ENCODE measurements at places on chromosomes 11 and 22.

DNA sequence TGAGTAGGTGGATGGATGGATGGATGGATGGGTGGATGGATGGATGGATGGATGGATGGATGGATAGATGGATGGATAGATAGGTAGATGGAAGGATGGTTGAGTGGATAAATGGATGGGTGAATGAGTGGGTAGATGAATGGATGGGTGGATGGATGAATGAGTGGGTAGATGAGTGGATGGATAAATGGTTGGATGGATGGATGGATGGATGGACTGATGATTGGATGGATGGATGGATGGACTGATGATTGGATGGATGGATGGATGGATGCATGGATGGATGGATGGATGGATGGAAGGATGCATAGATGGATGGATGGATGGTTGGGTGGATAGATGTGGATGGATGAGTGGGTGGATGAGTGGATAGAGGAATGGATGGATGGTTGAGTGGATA lies 13.2 kb upstream of the SYT8 start:
- DNase-seq: no peak

DNA sequence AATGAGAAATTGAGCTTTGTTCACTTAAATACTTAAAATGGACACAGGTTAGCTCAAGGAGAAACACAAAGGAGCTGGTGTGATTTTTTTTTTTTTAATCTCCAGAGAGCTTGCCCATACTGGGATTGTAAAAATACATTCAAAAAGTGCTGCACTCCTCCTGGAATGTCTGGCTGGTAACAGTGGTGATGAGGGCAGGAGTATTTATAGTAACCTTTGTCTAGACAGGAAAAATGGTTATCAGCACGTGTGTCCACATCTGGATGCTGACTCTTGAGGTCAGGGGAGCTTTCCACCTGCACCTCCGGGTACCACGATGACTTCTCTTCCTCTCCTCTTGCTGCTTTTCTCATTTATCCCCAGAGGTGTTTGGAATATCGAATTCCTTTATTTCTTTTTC lies 30.1 kb downstream of the EXT2 start:
- no peak for DNase-seq

DNA sequence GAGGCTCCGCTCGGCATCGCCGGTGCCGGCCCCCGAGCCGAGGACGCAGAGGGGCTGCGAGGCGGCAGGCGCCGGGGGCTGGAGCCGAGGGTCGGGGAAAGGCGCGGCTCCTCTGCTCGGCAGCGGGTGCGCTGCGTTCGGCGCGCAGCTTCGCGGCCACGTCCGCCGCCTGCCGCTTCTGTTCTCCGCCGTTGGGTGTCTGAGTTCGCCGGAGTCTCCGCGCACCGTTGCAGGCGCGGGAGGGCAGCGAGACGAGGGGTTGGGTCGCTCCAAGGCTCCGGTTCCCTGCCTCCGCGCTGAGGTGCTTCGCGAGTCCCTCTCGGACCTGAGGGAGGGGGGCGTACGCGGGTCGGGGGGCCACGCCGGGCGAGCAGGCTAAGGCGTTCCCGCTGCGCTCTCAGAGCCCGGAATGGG lies 347 bp downstream of the MN1 start:
- DNase-seq: no peak

DNA sequence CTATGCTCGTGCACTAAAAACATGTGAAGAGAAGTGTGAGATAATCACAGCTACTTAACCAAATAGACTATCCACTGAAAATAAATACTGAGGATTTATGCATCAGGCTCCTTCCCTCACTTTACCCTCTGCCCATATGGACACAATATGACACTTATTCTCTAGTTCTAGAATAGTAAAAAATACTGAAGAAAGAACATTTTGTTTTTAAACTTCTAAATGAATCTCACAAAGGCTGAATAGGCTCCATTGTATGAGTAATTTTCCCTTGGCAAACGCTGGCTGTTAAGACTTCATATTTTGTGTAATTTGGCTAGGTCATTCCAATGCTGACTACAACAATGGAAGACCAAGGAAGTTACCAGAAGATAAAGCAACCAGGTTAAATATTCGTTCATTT lies 9.9 kb downstream of the HPS5 start:
- no peak for DNase-seq

- no peak for DNase-seq
Measured at GRCh38 chr11:36149538-36150242, 139.5 kb downstream of the COMMD9 start.

GRCh38 chr11:36402568-36403170 lies 106.6 kb downstream of the PRR5L start:
- no peak for DNase-seq

- DNase-seq: no peak
Measured at GRCh38 chr11:121802542-121802941, 313.5 kb downstream of the BLID start.

GRCh38 chr22:38843657-38844314 lies at the start of gene NPTXR:
TSS of gene NPTXR (minus strand) at chr22:38844028.
- no peak for DNase-seq

DNA sequence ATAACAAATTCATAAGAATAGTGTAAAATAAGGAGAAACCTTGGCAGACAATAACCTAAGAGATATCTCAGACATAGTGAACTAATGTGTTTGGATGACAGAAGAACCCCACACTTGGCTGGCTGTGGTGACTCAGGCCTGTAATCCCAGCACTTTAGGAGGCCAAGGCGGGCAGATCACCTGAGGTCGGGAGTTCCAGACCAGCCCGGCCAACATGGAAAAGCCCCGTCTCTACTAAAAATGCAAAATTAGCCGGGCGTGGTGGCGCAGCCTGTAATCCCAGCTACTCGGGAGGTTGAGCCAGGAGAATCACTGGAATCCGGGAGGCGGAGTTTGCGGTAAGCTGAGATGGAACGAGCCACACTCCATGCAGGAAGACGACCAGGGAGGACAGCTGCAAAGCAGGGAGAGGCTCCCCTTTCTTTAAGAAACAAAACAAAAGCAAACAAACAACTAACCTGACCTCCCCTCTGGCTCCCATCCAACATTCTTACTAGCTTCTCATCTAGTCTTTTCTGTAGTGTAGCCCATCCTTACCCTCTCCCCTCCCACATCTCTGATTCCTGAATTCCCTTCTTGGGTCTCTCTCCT lies 84.2 kb downstream of the ZNF280B start:
- no peak for DNase-seq

DNA sequence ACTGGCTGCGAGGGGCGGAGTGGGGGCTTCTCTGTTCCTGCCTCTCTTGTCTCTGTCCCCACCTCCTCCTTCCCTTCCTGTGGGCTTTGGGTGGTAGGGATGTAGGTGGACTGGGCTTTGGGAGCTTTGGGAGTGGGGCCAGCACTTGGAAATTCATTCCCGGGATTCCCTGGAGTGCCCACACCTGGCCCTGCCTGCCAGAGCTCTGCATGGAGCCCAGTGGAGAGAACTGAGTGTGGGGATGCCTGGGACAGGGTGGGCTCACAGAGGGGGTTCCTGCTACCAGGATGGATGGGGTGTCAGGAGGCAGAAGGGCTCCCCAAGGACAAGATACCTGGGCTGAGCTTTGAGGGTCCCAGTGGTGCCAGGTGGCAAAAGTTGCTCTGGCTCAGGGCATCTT lies 22.3 kb downstream of the CSF2RB start:
- DNase-seq: no peak

DNA sequence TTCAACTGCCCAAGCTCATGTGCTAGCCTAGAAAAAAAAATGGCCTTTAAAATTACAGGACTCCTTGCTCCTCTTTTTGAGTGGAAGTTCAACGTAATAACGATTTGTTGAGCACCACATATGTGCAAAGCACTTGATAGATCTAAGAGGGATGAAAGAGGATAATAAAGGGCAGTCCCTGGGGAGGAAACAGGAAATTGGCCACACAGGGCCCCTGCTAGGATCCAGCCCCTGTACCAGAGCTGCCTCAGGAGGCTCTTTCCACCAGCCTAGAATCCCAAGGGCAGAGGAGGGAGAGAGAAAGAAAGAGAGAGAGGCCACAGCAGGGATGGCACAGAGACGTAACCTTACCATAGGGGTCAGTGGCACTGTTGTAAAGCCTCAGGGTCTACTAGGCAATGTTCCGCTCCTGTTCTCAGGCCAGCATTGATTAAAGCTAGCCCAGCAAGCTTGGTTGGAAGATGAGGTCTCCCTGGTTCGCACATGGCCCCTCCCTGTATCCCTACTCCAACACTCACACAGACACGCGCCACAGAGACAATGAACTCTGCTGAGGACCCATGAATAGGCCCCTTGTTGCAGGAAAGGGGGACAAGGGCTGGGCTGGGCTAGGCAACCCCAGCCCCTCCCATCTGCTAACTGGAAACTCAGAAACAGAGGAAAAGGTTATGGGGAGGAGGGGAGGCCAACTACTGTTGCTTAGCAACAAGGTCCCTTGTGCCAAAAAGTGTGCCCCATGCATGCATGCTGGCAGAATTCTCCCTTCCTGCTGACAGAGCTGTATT lies at the start of gene TMPRSS5:
TMPRSS5 (minus strand) TSS at position 438 of the 785 bp plus-strand sequence; CDS start at position 354, 84 bp downstream.
- no peak for DNase-seq

DNA sequence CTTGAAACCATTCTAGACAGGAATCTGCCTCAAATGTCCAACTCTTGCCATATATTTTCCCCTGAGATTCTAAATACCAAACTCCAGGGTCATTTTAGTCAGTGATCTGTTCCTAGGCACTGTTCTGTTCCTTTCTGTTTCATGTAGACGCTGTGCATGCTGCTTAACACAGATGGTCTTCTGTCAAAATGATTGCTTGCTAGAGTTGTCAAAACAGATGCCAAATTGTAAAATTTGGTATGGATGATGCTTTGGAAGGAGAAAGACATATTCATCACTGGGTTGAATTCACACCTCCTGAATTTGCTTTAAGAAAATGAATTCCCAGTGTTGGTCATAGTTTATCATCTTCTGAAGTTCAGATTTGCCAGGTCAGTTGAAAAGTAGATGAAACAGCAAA lies 425.9 kb downstream of the ETS1 start:
- DNase-seq: no peak

DNA sequence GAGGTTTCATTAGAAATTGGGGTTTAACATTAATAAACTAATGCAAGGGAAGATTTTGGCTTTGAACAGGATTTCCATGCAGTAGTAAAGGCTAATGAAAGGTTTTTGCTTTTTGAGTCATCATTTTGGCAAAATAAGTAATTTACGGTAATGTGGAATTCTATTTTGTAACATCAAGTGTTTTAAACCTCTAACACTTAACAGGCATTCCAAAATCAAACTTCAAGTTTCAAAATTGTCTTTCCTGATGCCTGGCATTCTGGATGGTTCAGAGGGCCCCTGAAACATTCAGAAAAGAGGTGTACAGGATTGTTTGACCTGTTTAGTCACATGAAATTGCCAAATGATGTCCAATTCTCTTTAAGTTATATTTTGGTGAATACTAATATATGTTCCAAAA lies 90.4 kb upstream of the GNAZ start:
- no peak for DNase-seq

GRCh38 chr11:93984196-93984567 lies 37.0 kb upstream of the HEPHL1 start:
- no peak for DNase-seq

GRCh38 chr11:44634401-44635281 lies 69.2 kb downstream of the CD82 start:
- no peak for DNase-seq

DNA sequence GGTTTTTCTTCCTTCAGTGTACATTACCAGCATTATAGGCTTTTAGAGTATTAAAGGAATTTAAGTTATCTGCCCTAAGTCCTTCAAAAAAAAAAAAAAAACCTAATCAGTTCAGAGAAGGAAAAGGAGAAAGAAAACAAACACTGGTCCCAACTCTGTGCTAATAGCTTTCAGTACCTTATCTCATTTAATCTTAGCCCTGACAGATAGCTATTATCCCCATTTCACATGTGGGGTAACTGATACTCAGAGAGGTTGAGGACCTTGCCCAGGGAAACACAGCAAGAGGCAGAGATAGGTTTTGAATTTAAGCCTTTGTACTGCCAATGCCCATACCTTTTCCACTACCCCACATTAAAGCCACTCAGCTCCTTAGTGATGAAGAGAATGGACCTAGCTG lies 43.4 kb downstream of the FAT3 start:
- DNase-seq: no peak

DNA sequence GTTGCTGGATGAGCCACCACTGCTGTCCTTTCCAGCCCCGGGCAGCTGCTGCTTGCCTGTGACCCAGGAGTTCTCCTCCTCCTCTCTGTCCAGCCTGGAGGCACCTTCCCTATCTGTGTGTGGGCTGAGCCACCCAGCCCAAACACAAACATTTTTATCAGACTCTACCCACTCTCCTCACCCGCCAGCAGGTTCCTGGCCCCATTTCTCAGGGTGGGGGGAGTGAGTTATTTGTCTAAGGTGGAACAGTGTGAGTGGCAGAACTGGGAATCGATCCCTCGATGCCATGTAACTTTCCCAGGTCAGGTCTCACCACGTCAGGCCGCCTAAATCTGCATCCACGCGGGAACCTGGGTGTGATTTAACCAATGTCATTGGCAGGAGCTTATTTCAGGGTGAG lies 20.8 kb upstream of the SMIM38 start:
- no peak for DNase-seq

DNA sequence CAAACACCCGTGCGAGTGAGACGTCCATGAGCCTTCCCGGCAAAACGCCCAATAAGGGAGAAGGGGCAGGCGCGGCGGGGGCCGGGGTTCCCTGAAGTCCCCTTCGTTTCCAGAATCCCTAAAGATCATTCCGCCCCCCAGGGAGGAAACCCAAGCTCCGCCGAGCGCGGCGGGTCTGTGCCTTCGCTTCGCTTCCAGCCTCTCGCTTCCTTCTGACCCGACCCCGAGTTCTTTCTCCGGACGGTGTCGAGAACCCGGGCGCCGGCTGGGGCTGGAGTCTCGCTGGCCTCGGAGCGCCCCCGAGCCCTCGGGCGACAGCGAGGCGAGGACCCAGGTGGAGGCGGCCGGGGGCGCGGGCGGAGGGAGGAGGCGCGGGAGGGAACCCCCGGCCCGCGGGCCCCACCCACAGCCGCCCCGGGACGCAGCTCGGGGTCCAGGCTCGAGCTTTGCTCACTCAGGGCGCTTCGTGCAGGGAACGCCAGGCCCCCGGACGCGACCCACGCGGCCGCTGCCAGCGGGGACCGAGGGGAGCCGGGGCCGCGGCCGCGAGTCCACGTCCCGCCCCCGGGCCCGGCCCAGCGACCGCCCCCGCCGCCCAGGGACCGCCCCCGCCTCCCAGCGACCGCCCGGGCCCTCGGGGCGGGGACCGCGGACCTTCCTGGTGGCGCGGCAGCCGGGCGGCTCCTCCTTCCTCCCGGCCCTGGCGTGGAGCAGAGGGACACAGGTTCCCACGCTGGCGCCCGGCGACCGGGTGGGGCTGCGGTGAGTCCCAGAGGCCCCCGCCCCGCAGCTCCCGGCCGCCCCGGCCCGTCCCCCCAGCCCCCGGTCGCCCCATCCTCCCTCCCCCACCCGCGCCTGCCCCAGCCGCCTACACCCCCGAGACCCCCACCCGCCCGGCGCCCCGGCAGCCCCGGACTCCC lies at the start of gene PGGHG:
PGGHG (plus strand) TSS at position 649 of the 920 bp plus-strand sequence. CDS start 691 bp downstream, outside the sequence.
- no peak for DNase-seq

DNA sequence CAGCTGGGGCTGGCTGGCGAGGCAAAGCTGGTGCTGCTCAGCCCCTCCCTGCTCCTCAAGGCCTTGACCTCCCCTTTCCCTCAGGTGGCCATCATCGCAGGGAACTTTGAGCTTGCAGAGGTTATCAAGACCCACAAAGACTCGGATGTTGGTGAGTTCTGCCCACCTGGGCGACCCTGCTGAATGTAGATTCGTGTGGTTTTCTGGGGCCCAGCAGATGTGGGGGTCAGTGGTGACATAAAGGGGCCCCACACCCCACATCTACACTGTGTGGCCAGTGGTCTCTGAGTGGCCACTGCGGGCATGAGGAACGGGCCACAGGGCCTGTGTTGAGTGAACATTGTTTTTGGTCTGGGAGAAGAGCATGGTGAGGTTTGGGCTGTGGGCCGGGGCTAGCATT lies 11.9 kb downstream of the SHANK3 start:
- no peak for DNase-seq

Data from stimulated activated CD8-positive, alpha-beta memory T cell treated with anti-CD3 and anti-CD28 coated beads, Interleukin-7, amount 100 ng/mL, for 24 hours (primary cell).